NCI-H1092 treated with DMSO at 0.1 percent for 48 hours (cell line): ENCODE measurements at places on chromosomes 1 and 21.

GRCh38 chr1:113401067-113401466 lies 10.8 kb downstream of the MAGI3 start:
- no peak for DNase-seq

GRCh38 chr1:15117671-15118325 lies 35.7 kb upstream of the TMEM51 start:
- DNase-seq = no peak

- DNase-seq = no peak
These were observed 19.4 kb downstream of the NTPCR start for GRCh38 chr1:232969799-232970198.

DNA sequence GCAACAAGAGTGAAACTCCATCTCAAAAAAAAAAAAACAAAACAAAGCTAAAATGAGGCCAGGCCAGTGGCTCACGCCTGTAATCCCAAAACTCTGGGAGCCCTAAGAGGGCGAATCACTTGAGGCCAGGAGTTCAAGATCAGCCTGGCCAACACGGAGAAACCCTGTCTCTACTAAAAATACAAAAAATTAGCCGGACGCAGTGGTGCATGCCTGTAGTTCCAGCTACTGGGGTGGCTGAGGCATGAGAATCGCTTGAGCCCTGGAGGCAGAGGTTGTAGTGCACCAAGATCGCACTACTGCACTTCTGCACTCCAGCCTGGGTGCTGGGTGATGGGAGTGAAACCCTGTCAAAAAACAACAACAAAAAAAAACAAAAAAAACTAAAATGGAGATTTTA lies 191.2 kb upstream of the SGIP1 start:
- no peak for DNase-seq

GRCh38 chr1:30409476-30410152 lies 313.8 kb downstream of the MATN1 start:
- no peak for DNase-seq

DNA sequence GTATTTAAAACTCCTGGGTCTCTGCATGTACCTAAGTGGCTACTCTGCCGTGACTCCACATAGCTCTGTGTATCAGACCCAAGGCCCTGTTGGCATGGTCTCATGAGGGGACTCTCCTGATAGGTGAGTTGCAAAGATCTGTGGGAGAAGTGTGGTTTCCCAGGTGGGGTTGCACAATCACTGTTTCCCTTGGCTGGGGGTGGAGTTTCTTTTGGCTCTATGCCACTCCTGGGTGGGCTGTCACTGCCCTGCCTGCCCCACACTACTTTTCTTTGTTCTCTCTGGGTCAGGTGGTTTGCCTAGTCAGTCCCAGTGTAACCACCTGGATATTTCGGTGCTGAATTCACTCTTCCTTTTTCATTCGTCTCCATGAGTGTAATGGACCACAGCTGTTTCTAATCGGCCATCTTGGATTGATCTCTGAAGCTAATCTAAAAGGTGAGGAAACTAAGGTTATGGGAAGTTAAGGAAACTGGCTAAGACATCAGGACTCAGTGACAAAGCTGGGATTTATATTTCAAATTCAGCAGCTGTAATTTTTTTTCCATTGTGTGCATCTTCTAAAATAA lies 97.1 kb upstream of the CACYBP start:
- no peak for DNase-seq

- no peak for DNase-seq
These were observed 32.8 kb upstream of the ECE1 start for GRCh38 chr1:21323091-21323490.

DNA sequence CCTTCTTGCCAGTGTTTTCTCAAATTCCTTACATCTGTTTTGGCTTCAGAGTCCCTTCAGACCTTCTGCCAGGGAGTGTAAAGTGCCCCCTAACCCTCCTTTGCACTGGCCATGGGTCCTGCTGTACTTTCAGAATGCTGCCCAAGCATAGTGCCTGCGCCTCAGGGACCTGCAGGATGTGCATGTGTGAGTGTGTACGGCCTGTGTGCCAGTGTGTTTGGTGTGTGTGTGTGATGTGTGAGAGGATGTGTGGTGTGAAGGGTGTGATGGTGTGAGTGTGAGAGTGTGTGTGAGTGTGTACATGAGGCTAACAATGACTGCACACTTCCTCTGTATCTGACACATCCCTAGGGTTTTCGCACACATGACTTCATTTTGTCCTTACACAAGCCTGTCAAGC lies 265.8 kb upstream of the RAB4A start:
- DNase-seq = no peak

- no peak for DNase-seq
These were observed 103.0 kb upstream of the TSPAN2 start for GRCh38 chr1:115192200-115192767.

- no peak for DNase-seq
These were observed 112.3 kb downstream of the TM2D1 start for GRCh38 chr1:61612602-61613001.

GRCh38 chr1:96649301-96649700 lies 72.3 kb upstream of the PTBP2 start:
- no peak for DNase-seq

DNA sequence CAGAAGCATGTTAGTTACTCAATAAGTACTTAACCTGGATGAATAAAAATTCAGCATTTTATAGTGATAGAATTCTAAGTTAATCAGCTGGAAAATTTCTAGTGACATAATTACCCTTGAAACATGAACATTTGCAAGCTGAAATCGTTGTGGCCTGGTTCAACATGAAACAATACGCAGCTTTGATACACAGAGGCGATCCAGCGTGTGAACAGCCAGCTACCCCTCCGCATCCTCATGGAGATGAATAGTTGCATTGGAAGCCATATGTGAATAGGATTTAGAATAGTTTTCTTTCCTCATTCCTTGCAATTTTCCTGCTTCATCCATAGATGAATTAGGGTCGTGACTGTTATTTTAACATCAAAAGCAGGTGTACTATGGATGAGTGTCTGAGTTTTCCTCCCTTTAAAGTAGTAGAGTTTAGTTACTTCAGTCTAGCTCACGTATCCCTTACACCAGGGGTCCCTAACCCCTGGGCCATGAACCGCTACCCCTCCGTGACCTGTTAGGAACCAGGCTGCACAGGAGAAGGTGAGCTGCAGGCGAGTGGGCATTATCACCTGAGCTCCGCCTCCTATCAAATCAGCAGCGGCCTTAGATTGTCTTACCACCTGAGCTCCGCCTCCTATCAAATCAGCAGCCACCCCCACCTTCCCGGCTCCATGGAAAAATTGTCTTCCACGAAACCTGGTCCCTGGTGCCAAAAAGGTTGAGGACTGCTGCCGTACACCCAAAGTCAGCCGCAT lies 6.2 kb upstream of the TARBP1 start:
- DNase-seq = no peak

DNA sequence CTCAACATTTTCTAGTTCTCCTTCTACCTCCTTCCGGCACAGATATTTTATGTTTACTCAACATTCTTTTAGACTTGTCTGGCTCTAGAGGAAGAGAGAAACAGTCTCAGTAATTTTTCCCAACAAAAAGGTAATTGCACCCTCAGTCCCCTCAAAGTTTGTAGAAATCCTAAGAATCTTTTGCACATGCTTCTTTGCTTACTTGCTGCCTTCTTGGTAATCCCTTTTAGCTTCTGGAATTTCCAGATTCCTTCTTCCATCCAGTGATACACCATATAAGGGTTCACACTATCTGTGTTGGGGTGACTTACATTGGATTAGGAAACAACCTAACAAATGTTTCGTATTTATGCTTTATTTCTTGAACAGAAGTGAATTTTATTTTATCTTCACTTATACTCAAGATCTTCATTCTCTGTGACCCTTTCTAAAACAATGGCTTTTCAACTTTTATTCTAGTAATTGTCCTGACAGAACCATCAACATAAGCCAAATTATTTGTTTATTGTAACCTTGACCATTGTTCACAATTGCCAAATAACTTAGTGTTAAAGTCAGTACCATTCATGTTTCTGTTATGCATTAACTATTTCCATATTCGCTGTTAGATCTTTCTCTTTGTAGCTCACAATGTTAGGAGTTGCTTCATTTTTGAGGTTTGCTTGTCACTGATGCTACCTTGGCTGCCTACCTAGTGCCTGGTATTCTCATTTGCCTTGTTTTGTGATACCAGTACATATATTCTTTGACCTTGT lies 238.1 kb downstream of the HMCN1 start:
- DNase-seq = no peak

GRCh38 chr1:226287587-226287986 lies 21.4 kb downstream of the LIN9 start:
- DNase-seq = no peak

DNA sequence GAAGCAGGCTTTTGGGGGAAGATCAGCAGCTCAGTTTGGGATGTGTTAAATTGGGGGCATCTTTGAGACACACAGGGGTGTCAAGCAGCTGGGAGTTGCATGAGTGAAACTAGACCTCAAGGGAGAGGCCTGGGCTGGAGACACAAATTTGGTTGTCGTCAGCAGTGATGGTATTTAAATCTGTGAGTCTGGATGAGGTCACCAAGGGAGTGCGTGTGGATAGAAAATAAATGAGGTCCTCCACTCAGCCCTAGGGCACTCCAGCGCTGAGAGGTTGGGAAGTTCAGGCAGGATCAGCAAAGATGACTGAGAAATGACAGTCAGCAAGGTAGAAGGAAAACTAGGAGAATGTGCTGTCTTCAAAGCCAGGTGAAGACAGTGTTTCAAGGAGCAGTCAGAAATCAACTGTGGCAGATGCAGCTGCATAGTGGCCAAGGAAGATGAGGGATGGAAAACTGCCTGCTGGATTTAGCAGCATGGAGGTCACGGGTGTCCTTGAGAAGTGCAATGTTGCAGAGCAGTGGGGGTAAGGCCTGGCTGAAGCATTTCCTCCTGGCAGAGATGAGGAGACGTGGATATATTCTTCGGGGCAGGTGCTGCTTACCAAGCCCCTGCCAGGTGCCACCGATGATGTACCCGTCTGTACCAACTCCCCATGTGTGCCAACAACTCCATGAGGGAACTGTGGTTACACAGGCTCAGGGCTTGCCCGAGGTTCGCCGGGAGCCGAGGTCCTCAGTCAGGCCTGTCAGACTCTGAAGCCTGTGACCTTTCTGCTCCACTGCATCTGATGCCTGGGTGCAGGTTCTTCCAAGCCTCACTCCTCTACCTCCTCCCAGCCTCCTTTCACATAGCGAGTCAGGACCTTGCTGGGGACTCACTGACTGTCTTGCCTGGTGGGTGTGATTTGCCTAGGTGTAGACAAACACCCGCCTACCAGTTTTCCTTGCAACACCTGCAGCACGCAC lies 11.3 kb downstream of the MAP7D1 start:
- DNase-seq = no peak

GRCh38 chr1:23169195-23169575 lies 529 bp upstream of the LUZP1 start:
- no peak for DNase-seq

- DNase-seq = no peak
These were observed 1355.7 kb downstream of the BRINP3 start for GRCh38 chr1:189121941-189122340.
